ENCODE measurements at places on chromosomes 12 and 14.

GRCh38 chr12:40336573-40337199, 111.9 kb downstream of the LRRK2 start:
- no peak for DNase-seq

GRCh38 chr12:69007855-69008351, 74.9 kb upstream of the CPM start:
- DNase-seq, result no peak

DNA sequence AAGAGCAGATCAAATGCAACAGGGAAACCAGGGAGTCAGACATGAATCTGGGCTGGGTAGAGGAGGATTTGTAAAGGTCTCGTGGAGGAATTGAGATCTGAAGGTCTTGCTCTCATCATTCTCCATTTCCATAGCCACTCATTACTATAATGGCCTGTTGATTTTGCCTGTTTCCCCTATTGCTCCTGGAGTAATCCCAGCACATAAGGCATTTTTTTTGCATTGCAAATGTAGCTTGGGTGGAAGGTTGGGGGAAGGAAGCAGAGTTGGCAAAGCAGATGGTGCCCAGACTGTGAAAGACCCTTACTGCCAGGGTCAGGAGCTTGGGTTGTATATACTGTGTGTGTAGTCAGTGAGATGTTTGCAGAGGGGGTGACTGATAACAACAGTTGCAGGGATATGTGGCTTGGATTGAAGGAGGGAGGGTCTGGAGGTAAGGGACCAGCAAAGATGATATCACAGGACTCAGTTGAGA, 116.0 kb downstream of the TTC6 start:
- no peak for DNase-seq

DNA sequence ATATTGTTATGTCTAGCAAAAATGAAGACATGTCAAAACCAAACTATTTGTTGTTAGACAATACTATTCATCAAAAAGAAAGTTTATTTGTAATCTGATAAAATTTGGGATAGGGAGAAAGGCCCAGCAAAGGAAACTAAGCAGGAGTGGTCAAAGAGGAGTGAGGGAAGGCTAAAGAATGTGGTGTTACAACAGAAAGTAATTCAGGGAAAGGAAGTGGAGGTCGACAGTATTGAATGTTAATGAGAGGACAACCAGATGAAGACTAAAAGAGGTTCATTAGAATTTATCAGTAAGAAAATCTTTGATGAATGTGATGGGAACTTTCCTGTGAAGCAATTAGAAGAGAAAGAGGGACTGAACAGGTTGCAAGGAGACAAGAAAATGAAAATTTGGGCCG, 33.9 kb downstream of the PLCZ1 start:
- DNase-seq, result no peak

DNA sequence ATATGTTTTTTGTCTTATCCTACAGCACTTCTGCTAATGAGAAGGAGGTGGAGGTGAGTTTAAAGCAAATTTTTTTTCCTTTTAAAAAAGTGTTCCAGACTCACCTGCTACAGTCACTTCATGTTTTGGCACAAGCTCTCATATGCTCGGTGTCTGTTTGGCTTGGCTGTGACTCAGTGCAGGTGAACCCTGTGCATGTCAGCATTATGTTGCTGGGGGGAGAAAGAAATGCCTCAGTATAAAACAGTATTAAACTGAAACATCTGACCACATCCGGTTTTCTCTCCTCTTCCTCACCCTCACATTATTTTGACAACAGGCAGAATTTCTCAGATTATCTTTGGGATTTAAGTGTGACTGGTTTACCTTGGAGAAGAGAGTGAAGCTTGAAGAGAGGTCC, 105.2 kb downstream of the DNAI7 start:
- no peak for DNase-seq

GRCh38 chr14:30621354-30621939, 672 bp upstream of the SCFD1 start:
- DNase-seq, result no peak

DNA sequence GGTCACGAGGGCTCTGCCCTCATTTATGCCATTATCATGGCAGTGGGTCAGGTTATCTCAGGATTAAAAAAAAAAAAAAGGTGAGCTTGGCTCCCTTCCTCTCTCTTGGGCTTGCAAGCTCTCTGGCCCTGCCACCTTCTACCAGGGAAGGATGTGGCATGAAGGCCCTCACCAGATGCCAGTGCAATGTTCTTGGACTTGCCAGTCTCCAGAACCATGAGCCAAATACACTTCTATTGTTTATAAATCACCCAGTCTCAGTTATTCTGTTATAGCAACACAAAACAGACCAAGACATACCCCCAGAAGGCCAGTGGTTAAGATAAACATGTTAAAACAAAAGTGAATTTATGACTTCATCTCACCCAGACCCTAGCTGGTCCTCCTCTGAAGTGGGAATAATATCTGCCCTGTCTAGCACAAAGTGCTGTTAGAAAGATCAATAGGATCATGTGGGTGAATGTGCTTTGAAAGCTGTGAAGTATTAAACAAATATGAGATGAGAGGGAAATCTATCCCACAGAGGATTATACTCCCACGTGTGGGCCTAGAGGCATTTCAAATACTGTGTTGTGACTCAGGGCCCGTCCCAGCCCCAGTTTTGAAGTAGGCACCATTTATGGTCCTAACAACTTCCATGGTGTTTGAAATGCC, 88.6 kb downstream of the NINJ2 start:
- no peak for DNase-seq

GRCh38 chr14:103861413-103862392, 14.3 kb upstream of the PPP1R13B start:
- DNase-seq, result no peak

GRCh38 chr12:103833891-103834290, 7.1 kb downstream of the NT5DC3 start:
- DNase-seq, result no peak

DNA sequence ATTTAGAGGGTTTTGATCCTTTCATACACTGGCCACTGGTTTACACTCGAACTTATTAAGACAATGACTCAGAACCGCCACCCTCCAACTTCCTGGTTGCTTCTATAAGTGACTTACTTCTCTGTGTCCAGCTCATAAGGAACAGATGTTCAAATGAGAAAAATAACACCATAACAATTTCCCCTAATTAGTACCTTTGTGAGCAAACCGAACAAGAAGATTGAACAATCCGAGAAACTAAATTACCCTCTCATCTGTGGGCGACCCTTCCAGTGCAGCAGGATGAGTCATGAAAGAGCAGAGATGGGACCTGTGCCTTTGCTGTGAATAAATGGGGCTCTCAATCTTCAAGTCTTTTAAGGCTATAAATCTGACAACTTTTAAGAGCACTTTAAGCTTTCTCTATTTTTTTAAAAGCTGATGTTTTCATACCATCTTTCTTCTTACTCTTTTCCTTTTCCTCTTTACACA, 146.8 kb upstream of the RASSF8 start:
- DNase-seq, result no peak

DNA sequence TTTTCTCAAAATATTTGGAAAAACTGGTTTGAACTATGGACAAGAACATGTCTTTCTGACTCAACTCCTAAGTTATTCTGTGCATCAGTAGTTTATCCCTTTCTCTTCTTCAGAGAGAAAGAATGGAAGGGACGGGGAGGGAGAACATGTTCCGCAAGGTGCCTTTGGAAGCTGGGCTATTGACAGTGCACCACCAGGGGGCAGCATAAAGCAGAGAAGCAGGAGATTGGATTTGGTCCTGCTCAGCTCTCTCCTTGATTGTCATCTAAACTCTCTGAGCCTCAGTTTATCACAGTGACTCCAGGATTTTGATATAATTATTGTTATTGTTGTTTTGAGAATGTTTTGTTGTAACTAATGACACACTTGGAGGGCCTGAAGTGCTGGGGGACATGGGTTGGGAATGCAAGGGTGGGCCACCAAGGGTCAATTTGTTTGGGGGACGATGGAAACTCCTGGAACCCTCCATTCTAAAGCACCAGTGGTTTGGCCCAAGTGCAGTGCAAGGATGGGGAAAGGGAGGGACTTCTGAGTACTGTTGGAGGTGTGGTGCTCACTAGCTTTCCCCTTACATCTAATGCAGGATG, 45.3 kb upstream of the ANO6 start:
- peak; percentile 43 for DNase-seq

DNA sequence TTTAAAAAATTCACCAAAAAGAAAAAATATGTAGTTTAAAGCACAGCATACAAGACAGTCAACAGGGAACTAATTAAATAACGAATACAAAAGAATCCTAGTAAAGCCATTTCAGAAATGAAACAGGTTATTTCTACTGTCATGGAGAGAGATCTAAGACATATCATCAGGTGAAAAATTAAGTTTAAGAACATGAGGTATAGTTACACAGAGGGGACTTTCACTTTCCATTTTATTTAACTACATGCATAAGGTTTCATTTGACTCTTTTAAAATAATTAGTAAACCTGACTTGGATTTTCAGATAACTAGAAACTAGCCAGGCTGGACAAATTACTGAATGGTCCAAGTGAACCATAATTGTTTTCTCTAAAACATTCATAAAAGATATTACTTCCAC, 11.3 kb downstream of the SEC23A start:
- DNase-seq, result no peak
